ENCODE measurements at places on chromosomes 6 and 20.

GRCh38 chr6:52305411-52305810, 20.9 kb upstream of the MCM3 start:
- DNase-seq: no peak

- no peak for DNase-seq
Measured at GRCh38 chr6:37244430-37245310, 12.9 kb upstream of the TBC1D22B start.

DNA sequence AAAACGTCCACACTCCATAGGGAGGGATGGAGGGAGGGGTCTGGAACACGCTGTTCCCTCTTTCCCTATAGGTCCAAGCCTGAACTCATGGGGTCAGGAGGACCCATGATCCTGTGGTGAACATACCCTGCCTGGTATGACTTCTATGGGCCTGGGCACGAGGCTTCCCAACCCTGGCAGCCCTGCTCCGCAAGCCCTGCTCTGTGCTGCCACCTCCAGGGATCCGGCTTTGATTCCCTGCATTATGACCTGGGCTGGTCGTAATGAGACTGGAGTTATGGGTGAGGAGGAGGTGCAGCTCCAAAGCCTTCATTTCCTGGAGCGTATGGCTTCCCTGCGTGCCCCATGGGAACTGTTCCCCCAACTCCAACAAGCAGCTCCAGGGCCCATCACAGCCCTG, 54.9 kb downstream of the CDH22 start:
- no peak for DNase-seq

GRCh38 chr20:11001302-11001701, 327.5 kb upstream of the JAG1 start:
- no peak for DNase-seq

GRCh38 chr6:125808591-125808990, 17.8 kb downstream of the NCOA7 start:
- DNase-seq: no peak

GRCh38 chr6:118933855-118934460, 1.0 kb downstream of the MCM9 start:
- no peak for DNase-seq

DNA sequence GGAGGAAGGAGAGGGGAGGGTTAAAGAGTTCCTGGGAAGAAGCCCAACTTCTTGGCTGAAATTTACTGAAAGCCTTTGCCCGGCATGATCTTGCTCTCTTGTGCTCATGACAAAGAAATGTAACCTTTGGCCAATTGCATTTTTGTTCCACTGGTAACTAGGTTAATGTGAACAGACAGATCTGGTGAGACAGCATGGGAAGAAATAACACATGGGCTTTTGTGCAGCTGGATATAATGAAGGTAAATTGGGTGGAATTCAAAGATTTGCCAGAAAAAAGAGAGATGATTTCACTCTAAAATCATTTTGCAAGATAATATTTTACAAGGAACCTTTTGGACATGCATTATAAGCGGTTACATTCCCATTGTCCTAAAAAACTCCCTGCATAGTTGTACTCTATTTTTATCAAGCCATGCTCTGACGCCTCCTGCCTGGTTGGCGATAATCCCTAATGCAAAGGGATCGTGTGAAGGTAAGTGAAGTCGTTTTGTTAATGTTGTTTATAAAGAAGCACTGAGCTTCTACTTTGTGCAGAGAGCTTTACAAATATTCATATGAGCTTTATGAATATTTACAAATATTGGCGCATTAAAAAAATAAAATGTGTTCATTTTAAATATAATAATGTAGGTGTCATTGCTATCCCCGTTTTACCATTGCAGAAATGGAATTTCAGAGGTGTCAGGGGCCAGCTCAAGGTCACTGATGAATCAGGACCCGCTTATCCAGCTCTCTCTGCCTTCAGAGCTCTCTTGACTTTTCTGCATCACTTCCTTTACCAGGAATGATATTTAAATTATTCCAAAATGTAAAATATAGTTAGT, 161.3 kb upstream of the AGPAT4 start:
- DNase-seq: no peak

GRCh38 chr6:26025047-26025893, 62.0 kb upstream of the HFE start:
- DNase-seq: no peak

DNA sequence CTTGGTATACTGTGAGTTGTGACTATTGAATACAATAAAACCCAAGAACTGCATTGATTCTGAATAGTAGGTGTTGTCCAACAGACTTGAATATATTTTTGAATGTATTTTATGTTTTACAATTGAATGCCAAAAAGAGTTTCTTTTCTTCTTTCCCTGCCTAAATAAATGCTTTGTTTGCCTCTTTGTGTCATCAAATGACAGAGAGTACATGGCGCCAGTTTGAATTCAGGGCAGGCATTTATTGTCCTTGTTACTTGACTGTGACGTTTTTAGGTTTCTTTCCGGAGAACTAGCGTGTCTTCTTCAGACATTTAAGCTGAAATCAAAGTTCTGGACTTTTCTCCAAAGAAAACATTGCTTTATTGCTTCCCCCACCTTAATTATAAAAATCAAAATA, 16.6 kb downstream of the KIF3B start:
- no peak for DNase-seq

GRCh38 chr6:138605958-138606357, 106.7 kb upstream of the NHSL1 start:
- no peak for DNase-seq

DNA sequence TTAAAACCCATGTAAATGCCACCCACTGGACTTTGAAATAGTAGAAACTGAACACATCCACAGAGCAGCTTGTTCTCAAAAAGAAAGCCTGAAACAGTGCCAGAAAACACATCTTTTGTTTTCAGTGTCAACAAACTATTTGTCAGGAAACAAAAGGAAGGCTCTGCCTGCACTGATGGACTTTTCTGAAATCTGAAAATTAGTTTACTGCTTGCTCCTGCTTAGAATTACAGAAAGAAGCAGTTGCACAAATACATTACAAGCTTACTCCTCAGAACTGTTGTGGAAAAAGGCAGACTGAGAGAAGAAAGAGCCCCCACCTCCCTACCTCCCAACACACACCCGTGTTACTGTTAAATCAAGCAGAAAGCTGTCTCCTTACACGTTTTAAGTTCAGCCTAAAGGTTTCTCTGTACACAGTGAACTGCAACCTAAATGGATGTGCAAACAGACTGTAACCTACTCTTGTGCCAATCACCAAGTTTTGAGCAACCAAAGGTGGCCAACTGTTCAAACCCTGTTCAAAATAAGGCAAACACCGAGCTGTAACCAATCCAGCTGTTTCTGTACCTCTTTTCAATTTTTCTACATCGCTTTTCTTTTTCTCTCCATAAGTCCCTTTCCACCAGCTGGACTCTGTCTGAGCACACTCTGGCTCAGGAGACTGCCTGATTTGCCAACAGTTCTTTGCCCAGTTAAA, 43.7 kb downstream of the FRK start:
- DNase-seq: no peak
